ENCODE measurements at places on chromosomes 4 and X. TPM values are rescaled to one million over a fixed set of nuclear protein-coding genes. Genes with fewer than 3 reads are reported as not detected.

- no peak for DNase-seq
Measured at GRCh38 chrX:2370456-2370855, 130.3 kb downstream of the DHRSX start.

DNA sequence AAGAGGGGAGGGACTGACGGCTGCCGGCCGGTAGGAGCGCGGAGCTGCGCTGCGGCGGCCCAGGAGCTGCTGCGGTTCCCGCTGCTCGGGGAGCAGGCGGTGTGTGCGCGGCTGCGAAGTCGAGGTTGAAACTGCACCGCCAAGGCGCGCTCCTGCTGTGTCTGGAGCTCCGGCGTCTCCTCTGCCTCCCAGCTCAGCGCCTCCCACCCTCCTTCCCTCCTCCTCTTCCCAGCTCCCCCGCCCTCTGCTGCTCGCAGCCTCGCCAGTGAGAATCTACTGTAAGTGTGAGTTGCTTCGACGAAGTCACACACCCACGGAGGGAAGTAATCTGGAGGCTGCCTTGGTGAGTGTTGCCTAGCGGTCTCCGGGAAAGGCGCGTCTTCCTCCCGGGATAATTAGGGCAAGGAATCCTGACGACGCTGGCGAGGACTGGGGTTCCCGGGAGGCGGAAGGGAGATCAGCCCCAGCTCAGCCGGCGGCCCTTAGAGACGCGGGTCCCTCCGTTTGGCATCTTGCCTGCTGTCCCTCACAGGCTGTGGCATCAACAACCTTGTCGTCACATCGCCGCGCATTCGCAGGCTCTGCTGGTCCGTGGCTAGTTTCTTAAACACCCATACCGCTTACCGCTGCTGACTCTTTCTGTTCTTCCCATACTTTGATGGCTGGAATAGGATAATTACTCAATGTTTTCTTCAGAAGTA lies at the start of gene EPHA5:
EPHA5 (minus strand) TSS at position 159 of the 701 bp plus-strand sequence. CDS start 747 bp downstream, outside the sequence.
- no peak for DNase-seq

- no peak for DNase-seq
Measured at GRCh38 chrX:136115904-136116297, 31.4 kb upstream of the FHL1 start.

The ARHGEF6 gene
- 3.0 TPM for polyA plus RNA-seq

- DNase-seq, result no peak
Measured at GRCh38 chr4:88761861-88762523, 64.4 kb upstream of the NAP1L5 start.

GRCh38 chr4:145679991-145680455 lies at the start of gene C4orf51:
TSS of gene C4orf51 (plus strand) at chr4:145680146. CDS start at chr4:145680204, 58 bp downstream.
- DNase-seq, result peak; percentile 27

GRCh38 chrX:40542208-40542607 lies 38.6 kb upstream of the ATP6AP2 start:
- no peak for DNase-seq

The SPATA4 gene
- polyA plus RNA-seq, result 0.07 TPM

DNA sequence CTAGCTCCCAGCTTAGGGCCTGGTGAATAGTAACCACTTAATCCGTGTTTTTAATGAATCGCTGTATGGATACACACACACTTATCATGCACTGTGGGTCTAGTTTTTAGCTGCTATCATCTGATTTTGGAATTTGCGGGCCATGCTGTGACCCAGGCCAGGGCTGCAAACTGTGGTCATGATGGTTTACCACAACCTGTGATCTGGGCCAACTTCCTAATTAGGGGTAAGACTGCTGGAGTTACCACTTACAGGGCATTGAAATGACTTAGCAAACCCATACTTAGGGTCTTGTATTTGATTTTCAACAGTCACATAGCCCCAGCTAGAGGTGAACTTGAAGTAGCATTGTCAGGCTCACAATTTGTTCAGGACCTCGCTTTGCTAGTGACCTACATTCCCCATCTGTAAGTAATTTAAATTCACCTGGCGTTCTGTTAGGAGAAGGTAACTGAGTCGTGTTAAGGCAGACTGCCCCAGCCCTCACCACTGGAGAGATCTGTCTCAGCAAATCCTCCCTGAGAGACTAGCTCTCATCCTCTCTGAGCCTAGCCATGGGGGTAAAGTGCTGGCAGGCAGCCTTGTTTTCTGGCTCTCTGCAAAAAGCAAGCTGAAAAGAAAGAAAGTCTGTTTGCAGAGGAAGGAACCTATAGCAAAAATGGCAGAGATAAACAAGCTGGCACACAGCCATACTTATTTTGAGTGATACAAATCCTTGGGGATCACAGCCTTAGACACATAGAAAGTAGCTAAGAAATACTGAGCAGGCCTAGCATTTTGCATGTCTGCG lies 33.8 kb upstream of the EGFL6 start:
- DNase-seq, result no peak

DNA sequence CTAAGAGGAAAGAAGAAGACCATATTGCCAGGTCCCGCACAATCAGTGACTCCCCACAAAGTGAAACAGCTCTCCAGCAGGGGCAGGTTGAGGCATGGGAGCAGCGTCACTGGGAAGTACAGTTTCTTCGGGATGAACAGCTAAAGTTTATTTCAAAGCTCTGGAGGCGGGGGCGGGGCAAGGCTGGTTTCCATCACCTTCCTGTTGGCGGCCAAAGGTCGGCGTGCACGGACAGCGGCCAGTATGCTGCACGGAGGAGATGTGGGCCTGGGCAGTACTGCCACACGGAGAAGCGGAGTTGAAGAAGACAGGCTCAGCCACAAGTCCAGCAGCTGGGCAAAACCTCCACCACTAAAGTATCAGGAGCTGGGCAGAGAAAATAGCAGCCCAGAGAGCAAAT lies 951 bp upstream of the ZNF518B start:
- DNase-seq, result no peak

GRCh38 chr4:165493359-165493758 lies 114.6 kb downstream of the CPE start:
- no peak for DNase-seq

DNA sequence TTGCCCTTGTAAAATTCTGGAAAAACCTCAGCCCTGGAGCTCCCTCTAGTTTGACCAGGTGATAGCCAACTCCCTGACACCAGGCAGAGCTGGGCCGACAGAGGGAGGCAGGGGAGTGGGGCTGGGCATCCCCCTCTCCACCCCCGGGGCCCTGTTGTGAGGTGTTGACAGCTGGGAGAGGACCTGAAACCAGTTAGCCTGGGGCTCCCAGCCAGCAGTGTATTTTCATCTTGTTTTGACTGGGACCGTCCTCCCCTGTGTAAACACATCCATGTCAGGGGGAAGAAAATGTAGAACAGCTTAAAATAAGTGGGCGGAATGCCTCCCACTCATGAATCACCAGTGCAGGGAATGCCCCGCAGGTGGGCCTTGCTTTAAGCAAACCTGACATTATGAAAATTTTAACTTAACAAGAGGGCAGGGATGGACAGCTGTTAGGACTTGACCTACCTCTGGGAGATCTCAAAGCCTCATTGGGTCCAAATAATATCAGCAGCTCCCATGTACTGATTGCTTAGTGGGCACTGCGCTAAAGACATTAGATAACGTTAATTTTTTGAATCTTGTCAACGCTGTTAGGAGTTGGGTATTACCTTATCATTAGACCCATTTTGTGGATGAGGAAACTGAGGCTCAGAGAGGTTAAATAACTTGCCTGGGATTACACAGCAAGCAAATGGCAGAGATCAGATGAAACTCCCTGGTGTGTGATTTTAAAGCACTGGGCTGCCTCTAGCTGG lies 45.9 kb downstream of the TSC22D3 start:
- DNase-seq, result no peak

- no peak for DNase-seq
Measured at GRCh38 chr4:62711575-62711974, 1511.4 kb downstream of the ADGRL3 start.

The MAGEA10 gene
- not detected for polyA plus RNA-seq

The DUX4 gene
- polyA plus RNA-seq, result not detected

The CSN1S1 gene
- not detected for polyA plus RNA-seq

The SERTM2 gene
- not detected for polyA plus RNA-seq

- DNase-seq, result no peak
Measured at GRCh38 chrX:136762820-136763452, 17.8 kb downstream of the ARHGEF6 start.

DNA sequence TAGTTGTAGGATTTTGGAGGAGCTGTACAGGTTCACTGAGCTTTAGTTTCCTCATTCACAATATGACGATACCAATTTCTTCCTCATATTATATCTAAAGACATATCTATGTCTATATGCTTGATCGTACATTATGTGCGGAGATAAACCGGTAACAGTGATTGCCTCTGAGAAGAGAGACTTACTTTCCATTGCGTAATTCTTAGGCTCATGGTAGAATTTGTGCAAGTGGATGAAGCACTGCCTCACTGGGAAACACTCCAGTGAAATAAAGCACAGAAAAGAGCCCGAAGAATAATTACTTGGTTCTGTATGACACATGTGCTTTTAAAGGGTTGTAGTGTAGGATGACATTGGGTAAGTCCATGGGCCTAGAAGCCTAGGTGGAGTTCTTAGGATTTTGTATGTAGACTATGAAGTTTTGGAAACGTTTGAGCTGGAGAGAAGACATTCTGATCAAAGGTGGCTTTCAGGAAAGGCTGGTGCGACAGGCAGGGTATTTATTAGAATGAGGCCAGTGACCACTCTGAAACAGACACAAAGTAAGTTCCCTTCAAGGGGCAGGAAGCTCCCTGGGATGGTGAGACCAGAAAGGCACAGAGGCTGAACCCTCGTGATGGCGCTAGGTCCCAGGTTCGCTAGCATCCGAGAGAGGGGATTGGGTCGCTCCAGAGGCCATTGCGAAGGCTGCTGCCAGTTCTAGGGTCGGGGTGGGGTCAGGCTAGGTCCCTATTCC lies 649 bp upstream of the VBP1 start:
- no peak for DNase-seq

The PLCXD1 gene
- 4.7 TPM for polyA plus RNA-seq

DNA sequence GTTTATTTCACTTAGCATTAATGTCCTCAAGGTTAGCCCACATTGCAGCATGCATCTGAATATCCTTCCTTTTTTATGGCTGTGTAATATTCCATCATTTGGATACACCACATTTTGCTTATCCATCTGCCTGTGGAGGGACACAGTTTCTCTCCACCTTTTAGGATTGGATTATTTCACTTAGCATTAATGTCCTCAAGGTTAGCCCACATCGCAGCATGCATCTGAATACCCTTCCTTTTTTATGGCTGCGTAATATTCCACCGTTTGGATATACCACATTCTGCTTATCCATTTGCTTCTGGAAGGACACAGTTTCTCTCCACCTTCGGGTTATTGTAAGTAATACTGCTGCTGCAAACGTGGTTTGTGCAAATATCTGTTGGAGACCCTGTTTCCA lies 110.0 kb downstream of the DHRSX start:
- no peak for DNase-seq

DNA sequence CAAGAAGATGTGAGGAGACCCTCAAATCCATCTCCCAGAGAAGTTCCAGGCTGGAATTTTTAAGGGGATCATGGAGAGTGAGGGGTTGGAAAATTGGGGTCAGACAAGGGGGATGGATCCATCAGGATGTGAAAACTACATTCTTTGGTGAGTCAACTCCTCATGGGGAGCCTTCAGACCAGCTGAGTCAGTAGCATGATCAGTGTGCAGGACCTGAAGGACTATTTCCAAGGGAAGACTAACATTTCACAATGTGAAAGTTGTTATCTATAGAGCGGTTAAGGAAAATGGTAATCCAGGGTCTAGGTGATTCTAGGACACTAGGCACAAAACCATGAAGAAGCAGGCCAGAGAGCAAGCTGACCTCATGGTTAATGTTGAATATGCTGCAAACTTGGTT lies 38.6 kb upstream of the CEP135 start:
- DNase-seq, result no peak

The FRMD7 gene
- not detected for polyA plus RNA-seq

- DNase-seq, result peak; percentile 86
Measured at GRCh38 chr4:129093191-129093920, at the start of gene SCLT1. TSS of gene SCLT1 (minus strand) at chr4:129093539. CDS start at chr4:129093103, 436 bp downstream.

DNA sequence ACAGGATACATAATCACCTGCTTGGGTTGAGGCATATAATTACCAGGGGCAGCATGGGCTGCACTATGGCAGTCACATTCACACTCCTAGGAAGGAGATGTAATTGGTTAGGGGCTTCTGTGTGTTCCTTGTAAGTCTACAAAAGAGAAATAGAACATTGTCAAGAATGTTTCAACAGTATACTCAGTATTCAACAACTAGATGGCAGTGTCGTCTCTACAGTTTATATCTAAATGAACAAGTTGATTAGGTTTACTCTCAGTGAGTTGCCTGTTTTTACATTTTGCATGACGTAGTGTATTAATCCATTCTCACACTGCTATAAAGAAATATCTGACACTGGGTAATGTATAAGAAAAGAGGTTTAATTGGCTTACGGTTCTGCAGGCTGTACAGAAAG lies 50.5 kb upstream of the RAB33B start:
- no peak for DNase-seq

GRCh38 chr4:15291122-15291521 lies 136.7 kb upstream of the C1QTNF7 start:
- DNase-seq, result no peak

- no peak for DNase-seq
Measured at GRCh38 chrX:40571600-40571999, 9.2 kb upstream of the ATP6AP2 start.

DNA sequence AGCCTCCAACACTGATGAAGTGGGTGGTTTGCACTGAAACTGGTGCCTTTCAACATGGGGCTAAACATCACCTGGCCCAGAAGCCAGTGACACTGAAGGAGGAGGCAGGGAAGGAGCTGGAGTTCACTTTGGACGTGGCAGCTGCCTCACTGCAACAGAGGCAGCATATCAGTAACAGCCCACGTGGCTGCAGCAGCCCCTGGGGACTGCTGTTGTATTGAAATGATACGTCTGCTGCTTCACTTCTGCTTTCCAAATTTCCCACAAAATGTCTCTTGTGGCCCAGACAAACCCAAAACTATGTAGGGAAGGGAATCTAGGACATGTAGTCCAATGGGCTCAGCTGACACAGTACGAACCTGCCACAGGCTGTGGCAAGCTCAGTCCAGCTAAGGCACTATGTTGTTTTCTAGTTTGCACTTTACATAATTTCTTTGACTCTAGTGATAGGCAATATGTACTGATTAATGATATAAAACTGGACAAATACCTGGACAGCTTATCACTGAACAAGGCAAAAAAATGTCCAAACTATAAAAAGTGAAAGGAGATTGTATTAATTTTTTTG lies 84.7 kb upstream of the RAPGEF2 start:
- DNase-seq, result no peak

The MTHFD2L gene
- 1.7 TPM for polyA plus RNA-seq

The CDX4 gene
- not detected for polyA plus RNA-seq

The SSX3 gene
- not detected for polyA plus RNA-seq

DNA sequence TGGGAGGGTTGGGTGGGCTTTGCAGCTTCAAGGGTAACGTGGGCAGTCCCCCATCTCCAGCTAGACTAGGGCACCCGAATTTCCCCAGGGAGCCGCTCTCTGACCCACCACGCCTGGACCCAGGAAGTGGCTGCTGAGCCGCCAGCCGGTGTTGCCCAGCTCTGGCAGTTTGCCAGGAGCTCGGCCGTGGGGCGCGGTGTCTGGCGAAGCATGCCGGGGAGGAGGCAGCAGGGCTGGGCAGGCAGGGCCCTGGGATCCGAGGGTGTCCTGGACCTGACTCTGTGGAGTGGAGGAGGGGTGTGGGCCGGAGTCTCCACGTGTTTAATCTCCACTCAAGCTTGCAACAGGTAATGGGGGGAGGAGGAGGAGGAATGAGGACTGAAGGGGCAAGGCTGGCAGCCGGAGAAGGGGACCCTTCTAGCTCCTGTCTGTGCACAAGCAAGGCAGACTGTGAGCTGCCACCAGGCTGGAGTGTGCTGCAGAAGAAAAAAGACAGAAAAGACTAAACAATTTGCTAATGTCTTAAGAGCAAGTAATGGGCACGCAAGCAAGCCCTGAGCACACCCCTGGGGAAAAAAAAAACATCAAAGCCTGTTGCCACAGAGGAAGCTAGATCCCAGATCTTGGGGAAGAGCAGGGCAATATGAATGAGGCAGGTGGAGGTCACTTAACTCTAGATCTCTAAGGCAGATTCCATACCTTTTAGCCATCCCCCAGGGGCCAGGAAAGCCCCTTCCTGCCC lies 2.4 kb downstream of the LONRF3 start:
- DNase-seq, result no peak

Measured in BJ (cell line).